ENCODE measurements at places on chromosomes 16 and 17.
A peak's percentile ranks its signal among the peaks of the same experiment; 100 is the strongest.

DNA sequence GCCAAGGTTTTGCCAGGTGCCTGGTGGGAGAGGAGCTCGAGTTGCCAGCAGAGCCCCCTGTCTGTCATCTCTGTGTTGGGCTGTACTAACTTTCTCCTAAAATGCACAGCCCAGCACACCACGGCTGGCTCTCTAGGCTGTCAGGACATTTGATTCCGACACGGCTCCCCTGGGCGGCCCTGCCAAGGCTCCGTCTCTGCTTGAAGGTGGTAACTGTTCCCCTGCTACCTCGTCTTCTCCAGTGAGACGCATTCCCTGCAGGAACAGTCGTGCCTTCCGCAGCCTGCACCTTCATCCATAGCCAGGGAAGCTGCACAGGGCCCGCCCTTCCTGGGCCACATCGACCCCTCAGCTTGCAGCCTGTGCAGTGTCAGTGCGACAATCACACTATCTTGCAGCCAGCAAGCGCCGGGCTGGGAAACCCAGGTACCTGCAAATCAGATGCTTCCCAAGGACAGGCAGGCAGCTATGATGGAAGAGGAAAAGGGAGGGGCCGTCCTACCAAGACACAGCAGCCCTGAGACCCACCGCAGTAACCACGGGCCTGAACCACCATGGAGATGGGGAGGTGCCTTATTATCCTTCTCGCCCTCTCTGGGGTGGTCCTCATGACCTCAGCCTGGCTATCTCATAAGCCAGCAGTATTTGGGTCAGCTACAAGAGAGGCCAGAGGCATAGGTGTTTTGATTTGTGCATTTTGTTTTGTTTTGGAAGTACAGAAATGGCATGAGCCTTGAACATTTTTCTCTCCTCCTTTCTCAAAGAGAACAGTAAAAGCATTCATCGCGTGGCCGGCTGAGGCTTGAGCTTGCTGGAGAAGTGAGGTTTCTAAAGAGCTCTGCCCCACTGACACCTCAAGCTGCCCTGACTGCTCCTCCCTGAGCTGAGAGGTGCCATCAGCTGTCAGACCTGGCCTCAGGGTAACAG lies 361.7 kb upstream of the TNRC6C start:
- DNase-seq: peak; percentile 52

GRCh38 chr16:16014329-16015224 lies 65.2 kb downstream of the ABCC1 start:
- DNase-seq: no peak

DNA sequence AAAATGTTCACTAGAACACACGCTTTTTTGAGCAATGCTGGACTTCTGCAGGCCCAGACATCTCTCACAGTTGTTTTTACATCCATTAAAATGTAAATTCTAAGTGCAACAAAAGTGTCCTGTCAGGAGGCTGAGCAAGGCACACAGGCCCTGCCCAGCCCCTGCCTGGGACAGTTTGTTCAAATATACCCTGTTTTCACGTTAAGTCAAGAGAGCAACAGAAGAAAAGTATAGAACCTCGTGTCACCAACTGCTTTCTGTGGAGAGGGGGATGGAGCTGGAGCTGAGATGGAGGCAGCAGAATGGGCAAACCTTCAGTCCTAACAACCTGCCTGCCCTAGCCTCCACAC lies 4.3 kb upstream of the HOXB2 start:
- no peak for DNase-seq

DNA sequence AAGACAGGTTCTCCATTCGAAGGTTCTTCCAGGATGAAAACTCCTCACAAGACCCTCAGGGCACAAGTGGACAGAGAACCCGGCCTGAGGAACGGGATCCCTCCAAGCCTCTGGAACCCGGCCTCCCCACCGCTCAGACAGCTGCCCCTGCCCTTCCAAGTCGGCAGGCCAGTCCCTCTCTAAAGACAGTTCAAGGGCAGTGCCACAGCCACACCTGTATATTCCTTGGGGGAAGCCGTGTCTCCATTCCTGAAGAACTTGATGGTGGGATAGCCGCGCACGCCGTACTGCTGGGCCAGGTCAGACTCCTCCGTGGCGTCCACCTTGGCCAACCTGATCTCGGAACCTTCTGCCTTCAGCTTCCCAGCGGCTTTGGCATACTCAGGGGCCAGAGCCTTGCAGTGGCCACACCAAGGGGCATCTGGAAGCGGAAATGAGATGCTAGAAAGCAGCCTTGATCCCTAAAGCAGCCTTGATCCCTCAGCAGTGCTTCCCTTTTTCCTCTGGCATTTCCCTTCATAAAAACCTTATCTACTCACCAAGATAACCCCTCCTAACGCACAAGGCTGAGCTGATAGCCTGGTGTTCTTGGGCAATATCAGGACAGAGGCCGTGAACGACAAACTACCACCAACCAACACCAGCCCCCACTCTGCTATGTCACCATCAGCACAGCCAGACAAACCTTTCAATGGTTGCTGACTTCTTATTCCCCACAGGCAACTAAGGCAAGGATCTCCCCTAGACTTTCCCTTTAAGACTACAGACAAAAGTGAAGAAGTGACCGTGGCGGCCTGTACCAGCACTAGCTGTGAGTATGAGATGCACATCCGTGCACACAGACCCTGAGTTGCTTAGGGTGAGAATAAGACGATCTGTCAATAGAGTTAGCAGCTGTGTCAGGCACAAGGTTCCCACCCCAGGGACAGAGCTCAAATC lies 1.1 kb downstream of the P4HB start:
- no peak for DNase-seq

DNA sequence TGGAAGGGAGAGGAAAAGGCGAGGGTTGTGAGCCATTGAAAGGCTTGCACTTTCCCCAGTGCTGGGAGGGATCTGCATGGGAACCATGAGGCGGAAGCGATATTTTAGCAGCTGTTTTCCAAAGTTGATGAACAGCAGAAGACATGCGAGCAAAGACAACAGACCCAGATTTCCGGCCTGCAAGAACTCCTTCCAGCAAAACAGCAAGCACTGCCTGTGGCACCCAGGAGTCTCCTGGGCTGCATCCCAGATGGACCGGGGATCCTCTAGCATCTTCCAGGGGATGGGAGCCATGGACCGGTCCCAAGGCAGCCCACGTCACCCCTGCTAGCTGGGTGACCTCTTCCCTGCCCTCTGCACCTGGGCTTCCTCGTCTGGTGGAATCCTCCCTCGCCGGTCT lies 162.8 kb downstream of the IRF8 start:
- DNase-seq: no peak

- DNase-seq: peak; percentile 71
These were observed 19.1 kb downstream of the CUEDC1 start for GRCh38 chr17:57935833-57936807.

GRCh38 chr17:55265311-55266021 lies 706 bp downstream of the HLF start:
- DNase-seq: no peak

GRCh38 chr17:72416905-72417304 lies 296.1 kb downstream of the SOX9 start:
- no peak for DNase-seq

- no peak for DNase-seq
These were observed 7.6 kb downstream of the GPR142 start for GRCh38 chr17:74374858-74375257.

DNA sequence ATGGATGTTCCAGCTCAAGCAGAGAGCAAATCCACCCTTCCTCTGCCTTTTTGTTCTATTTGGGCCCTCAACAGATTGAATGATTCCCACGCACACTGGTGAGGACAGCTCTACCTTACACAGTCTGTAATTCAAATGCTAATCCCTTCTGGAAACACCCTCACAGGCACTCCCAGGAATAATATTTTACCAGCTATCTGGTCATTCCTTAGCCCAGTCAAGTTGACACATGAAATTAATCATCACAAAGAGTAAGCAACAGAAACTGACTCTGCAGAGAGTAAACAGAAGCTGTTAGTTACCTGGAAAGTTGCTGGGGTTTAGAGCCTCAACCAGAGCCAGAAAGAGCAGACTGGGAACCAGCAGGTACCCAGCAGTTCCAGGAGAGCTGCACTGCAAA lies 75.5 kb upstream of the MMP2 start:
- no peak for DNase-seq

GRCh38 chr17:65667656-65668055 lies 106.2 kb upstream of the AXIN2 start:
- no peak for DNase-seq

DNA sequence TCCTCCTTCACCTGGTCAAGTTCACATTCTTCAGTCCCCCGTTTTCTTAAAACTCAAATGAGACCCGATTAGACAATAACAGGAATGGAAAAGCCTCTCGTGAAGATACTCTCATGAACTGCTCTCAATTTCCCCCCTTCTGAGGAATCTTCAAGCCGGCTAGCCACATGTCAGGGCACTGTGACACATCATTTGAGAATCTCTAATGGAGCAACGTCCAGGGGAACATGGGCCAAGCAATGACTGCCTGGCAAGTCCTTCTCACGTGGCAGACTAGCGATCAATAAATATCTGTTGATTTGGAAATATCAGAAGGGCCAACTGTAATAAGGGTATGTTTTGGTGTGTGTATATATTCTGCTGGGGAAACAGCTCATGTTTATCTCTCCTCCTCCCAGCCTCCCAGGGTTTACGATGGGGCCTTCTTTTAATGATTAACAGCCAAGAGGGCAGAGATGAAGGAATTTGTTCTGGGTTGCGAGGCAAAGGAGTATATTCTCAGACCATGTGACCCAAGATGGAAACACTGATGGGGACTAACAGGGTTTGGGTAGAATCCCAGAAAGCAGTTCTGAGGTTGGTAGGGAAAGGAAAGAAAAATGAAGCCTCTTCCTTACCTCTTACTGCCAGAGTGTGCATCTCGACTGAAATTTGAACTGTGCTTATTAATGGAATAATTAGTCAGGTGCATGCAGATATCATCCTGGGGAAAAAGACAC lies 21.4 kb downstream of the TTLL6 start:
- DNase-seq: peak; percentile 74

DNA sequence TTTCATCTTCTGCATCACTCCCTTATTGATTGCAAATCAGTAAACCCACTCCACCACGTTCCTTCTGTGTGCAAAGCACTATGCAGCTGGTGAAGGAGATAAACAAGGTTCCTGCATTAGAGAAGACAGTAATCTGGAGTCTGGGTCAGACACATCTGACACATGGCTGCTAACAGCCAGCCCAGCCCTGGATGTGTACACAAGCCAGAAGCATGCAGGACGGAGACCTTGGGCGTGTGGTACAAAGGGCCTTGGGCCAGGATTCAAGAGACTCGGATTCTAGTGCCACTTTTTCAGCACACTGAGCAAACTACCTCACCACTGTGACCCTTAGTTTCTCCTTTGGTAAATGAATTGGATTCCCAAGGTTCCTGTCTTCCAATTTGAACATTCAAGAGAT lies 86.6 kb upstream of the DNAH9 start:
- no peak for DNase-seq

- DNase-seq: no peak
These were observed 10.8 kb downstream of the LRRC59 start for GRCh38 chr17:50386510-50386909.

- DNase-seq: no peak
These were observed 100.8 kb downstream of the ADCY9 start for GRCh38 chr16:4015275-4016004.

GRCh38 chr16:1435921-1436697 lies 5.2 kb downstream of the PERCC1 start:
- DNase-seq: no peak

DNA sequence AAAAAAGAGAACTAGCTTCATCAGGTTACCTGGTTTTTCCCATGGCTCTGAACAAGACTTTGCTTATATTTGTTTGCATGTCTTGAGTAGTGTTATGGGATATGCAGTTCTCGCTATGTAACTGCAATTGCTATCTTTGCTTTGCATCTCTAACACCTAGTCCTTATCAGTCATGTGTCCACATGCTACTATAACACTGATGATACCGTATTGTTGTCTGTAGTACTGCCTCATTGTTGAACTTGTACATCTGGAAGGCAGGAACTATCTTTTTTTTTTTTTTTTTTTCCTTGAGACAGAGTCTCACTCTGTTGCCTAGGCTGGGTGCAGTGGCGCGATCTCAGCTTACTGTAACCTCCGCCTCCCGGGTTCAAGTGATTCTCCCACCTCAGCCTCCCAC lies 2.5 kb downstream of the PSME3 start:
- DNase-seq: no peak

DNA sequence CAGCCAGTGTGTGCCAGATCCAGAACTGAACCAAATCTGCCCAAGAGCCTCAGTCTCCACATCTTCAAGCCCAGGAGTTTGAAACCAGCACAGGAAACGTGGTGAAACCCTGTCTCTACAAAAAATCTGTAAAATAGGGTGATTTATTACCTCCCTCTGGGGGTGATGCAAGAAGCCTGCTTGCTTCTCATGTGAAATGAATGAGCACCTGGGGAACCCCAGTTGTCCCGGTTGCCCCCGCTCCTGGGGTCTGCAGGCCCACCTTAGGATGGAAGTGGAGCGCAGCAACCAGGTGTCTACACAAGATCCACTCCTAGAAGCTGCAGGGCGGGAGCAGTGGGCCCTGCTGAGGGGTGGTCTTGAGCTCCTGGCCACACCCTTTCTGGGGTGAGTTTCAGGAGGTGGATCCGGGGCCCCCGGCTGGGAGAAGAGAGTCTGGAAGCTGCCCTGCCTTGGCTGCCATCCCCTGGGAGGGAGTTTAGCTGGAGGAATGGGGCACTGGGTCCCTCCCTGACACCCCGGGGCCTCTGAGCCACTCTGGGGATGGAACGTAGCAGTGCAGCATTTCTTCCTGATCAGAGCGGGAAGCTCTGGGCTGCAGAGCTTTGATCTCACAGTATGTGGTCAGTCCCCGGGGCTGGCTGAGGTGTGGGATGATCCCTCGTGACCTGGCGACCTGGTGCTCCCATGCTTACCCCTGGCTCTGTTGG lies 117.8 kb downstream of the RAB11FIP4 start:
- DNase-seq: no peak

All from suprapubic skin (tissue), 4 donors.